Colonic mucosa (tissue), 4 donors: ENCODE measurements at places on chromosomes 7 and 10.

- no peaks in the 10 kb centered on the region for H3K36me3 ChIP-seq
- H3K27me3 ChIP-seq, result no peaks in the 10 kb centered on the region
- H3K4me1 ChIP-seq, result no peaks in the 10 kb centered on the region
- peak; percentile 36 for DNase-seq
- H3K27ac ChIP-seq, result no peak overlapping the region
- no peak overlapping the region for H3K4me3 ChIP-seq
Measured at GRCh38 chr7:52017802-52018679, 701.4 kb upstream of the COBL start.

DNA sequence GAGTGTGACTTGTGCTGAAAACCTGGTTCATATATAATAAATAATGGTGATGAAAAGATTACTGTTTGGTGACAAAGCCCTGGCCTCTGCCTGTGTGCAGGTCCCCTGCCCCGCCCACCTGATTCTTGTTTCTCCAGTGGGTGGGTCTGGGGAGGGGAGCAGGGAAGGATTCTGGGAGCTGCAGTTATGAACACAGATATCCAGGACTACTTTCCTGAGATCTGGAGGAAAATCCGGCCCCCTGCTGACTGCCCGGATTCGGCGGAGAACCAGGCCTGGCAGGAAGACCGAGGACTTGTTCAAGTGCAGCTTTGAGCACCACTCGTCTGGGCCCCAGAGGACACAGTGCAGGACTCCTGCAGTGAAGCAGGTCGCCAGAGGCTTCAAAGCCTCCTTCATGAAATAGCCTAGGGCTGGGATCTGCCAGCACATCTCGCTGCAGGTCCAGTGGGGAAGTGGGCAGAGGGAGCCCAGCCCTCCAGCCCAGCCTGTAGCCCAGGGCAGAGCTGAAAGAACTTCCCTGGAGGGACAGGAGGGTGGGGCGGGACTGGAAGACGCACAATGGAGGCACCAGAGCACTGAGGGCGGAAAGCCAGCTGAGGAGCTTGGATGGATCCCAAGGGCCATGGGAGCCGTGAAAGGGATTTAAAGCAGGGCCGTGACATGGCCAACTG is 7.0 kb downstream of the ATP6V0E2 start:
- no peak overlapping the region for H3K27ac ChIP-seq
- H3K27me3 ChIP-seq, result no peaks in the 10 kb centered on the region
- H3K4me1 ChIP-seq, result no peaks in the 10 kb centered on the region
- peak; percentile 18 for DNase-seq

- no peaks in the 10 kb centered on the region for H3K36me3 ChIP-seq
- H3K27ac ChIP-seq, result no peak overlapping the region
- no peak overlapping the region for H3K4me3 ChIP-seq
- H3K4me1 ChIP-seq, result no peaks in the 10 kb centered on the region
- DNase-seq, result no peak
- H3K27me3 ChIP-seq, result no peaks in the 10 kb centered on the region
Measured at GRCh38 chr7:44189993-44190872, 994 bp upstream of the GCK start.

- no peak overlapping the region for H3K4me3 ChIP-seq
- H3K36me3 ChIP-seq, result no peaks in the 10 kb centered on the region
- no peaks in the 10 kb centered on the region for H3K27me3 ChIP-seq
- H3K4me1 ChIP-seq, result no peaks in the 10 kb centered on the region
- no peak for DNase-seq
- H3K27ac ChIP-seq, result no peak overlapping the region
Measured at GRCh38 chr10:6136215-6137201, 47.7 kb downstream of the RBM17 start.

GRCh38 chr10:88178758-88179157 is 315.3 kb downstream of the PTEN start:
- H3K4me1 ChIP-seq, result no peaks in the 10 kb centered on the region
- no peak overlapping the region for H3K4me3 ChIP-seq
- no peak for DNase-seq
- no peaks in the 10 kb centered on the region for H3K36me3 ChIP-seq

GRCh38 chr7:55308186-55308929 is 56.8 kb upstream of the LANCL2 start:
- H3K4me3 ChIP-seq, result no peak overlapping the region
- no peak overlapping the region for H3K27ac ChIP-seq
- no peak for DNase-seq

- no peak overlapping the region for H3K27ac ChIP-seq
- H3K4me3 ChIP-seq, result no peak overlapping the region
- H3K36me3 ChIP-seq, result no peaks in the 10 kb centered on the region
Measured at GRCh38 chr7:46881507-46882127, 700.3 kb downstream of the TNS3 start.

GRCh38 chr10:75696536-75696935 is 265.1 kb downstream of the LRMDA start:
- no peaks in the 10 kb centered on the region for H3K36me3 ChIP-seq
- no peaks in the 10 kb centered on the region for H3K27me3 ChIP-seq
- no peak for DNase-seq
- H3K4me3 ChIP-seq, result no peak overlapping the region
- no peak overlapping the region for H3K27ac ChIP-seq

GRCh38 chr10:45624724-45625123 is 47.8 kb downstream of the ZFAND4 start:
- DNase-seq, result no peak
- no peak overlapping the region for H3K27ac ChIP-seq
- H3K4me1 ChIP-seq, result no peaks in the 10 kb centered on the region
- H3K27me3 ChIP-seq, result no peaks in the 10 kb centered on the region
- H3K36me3 ChIP-seq, result peaks cover 4% of the 10 kb centered on the region
- no peak overlapping the region for H3K4me3 ChIP-seq

DNA sequence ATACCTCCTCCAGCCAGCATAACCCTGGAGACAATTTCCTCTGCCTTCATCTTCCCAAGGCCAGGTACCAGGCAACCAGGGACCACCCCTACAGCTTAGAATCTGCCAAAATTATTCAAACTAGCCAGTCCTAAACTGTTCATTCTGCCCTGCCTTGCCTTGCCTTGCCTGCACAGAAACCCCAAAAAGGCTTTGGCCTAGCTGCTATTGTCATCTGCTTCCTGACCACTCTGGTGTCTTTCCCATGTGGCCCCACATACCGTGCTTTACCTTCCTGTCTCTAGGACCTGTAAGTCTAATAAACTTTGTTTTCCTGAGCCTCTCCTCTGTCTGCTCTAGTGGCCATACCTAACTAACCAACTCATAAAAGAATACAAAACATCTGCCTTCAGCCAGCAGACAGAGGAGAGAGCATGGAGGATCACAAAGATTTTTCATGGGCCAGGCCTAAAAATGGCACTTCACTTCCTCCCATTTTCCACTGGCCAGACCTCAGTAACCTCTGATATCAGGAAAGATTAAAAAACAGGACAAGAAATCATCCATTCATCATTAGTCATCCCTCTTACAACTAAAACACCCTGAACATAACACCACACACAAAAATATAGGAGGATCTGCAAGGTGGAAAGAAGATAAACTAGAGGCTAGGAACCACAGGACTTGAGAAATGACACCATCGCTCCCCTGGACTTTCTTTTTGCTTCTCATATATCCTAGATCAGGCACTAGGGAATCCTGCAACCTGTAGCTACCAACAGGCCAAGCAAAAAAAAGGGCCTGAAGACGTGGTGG is 51.5 kb downstream of the IMMP2L start:
- no peaks in the 10 kb centered on the region for H3K27me3 ChIP-seq
- no peak overlapping the region for H3K4me3 ChIP-seq
- no peaks in the 10 kb centered on the region for H3K4me1 ChIP-seq
- H3K36me3 ChIP-seq, result no peaks in the 10 kb centered on the region

DNA sequence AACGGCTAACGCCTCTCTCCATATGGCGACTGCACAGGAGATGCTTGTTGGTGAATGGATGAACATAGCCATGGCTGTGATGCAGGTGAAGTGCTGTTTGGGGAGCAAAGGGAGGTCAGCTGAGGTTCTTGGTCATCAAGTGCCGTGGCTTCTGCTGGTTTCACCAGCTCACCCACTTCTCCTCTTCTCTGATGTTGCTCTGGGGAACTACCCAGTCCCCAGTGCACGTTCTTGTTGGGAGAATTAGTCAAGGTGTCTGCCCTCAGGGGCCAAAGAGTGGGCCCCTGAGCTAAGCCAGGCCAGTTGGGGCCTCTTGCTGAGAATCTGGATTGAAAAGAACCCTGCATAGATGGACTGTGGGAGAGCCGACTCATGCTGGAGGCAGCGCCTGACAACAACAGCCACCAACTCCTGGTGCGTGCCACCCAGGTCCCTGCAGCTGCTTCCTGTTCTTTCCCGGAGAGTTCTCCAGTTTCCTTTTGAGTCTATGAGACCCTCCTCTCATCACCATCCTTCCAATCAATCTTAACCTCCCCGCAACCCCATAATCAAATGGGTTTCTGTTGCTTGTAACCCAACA is 3.0 kb downstream of the BTBD16 start:
- no peaks in the 10 kb centered on the region for H3K27me3 ChIP-seq
- no peak overlapping the region for H3K4me3 ChIP-seq
- no peaks in the 10 kb centered on the region for H3K4me1 ChIP-seq
- H3K36me3 ChIP-seq, result no peaks in the 10 kb centered on the region
- DNase-seq, result no peak
- no peak overlapping the region for H3K27ac ChIP-seq

GRCh38 chr10:123645615-123646014 is 20.5 kb upstream of the GPR26 start:
- H3K27ac ChIP-seq, result no peak overlapping the region
- H3K4me3 ChIP-seq, result no peak overlapping the region
- no peaks in the 10 kb centered on the region for H3K27me3 ChIP-seq
- DNase-seq, result no peak

DNA sequence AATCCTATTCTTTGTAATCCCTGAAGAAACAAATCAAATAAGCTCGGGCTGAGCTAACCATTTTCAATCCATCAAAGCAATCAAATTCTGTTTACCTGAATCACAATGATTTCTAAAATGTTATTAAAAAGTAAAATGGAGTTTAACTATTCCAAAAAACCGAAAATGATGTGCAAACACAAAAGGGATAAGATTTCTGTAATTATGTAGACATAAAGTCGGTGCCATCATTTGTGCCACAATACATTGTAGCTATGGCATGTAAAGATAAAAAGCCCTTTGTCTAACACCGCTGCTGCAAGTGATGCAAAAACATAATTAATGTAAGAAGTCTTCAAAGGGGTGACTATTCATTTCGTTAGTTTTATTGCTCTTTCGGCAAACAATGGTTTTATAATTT is 125.1 kb upstream of the FAM204A start:
- no peak for DNase-seq
- H3K4me3 ChIP-seq, result no peak overlapping the region
- H3K36me3 ChIP-seq, result no peaks in the 10 kb centered on the region
- no peaks in the 10 kb centered on the region for H3K4me1 ChIP-seq

DNA sequence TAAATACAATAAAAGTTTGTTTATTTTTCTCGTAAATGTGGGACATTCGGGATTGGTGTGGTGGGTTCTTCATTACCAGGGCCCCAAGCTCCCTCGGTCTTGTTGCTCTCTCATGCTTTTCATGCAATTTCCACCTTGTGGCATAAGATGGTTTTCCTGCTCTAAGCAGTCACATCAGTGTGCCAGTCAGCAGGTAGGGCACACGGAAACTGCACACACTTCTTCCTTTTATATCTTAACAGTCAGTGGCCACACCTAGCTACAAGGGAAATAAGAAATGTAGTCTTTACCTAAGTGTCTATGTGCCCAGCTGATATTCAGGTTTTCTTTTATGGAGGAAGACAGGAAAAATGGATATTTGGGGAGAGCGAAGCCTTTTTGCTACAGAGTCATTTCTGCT is 6.5 kb downstream of the TAF5 start:
- H3K4me3 ChIP-seq, result no peak overlapping the region
- no peaks in the 10 kb centered on the region for H3K4me1 ChIP-seq
- no peaks in the 10 kb centered on the region for H3K36me3 ChIP-seq
- DNase-seq, result peak; percentile 50
- peak overlapping the region; percentile 70 for H3K27ac ChIP-seq

DNA sequence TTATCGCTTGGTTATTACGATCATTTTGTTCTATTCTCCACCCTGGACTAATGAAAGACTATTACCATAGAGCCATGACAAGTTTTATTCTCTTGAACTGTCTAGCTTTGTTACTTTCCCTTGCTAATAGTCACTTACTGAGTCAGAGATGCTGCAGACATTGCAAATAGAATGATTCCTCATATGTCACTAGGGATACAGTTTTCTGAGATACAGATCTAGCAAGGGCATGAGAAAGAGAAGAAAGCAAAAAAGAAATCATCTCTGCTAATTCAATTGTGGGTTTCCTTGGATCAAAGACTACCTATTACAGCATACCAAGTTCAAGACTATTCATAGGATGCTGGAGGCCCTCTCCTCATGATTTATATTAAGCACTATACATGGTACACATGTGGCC is 204.3 kb downstream of the MBL2 start:
- no peaks in the 10 kb centered on the region for H3K4me1 ChIP-seq
- no peaks in the 10 kb centered on the region for H3K36me3 ChIP-seq
- no peak overlapping the region for H3K27ac ChIP-seq
- DNase-seq, result no peak
- no peak overlapping the region for H3K4me3 ChIP-seq

GRCh38 chr7:48139459-48139858 is 31.8 kb upstream of the ABCA13 start:
- H3K4me3 ChIP-seq, result no peak overlapping the region
- peaks cover 9% of the 10 kb centered on the region for H3K4me1 ChIP-seq
- no peak for DNase-seq
- H3K27ac ChIP-seq, result peak overlapping the region; percentile 93
- no peaks in the 10 kb centered on the region for H3K36me3 ChIP-seq

DNA sequence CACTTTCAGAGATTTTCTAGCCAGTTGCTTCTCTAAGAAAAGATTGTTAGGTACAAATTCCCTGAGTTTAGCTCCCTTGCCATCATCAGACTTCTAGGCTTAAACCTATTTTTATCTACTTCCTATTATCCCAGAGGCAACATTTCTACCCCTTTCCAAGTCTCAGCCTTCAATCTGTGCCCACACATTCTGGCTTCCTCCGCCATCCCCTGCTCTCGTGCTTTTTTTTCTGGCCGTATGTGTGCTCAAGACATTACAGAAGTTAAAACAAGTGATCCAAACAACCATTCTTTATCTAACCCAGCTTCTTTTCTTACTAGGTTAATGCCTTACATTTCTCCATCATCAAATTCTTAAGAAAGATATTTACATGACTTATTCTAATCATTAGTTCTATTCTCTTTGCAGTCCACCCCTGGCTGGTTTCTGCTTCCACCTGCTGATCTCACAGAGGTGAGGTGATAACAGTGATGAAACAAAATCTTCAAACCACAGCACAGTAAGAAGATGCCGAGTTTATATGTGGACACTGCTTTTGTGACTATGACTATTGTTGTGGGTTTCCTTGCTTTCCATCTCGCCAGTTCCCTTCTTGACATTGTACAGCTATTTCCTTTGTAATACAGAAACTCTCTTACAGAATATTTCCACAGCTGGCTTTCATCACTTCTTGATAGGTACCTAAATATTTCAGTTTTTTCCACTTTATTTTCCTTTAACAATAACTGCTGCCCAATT is 18.3 kb upstream of the CDK6 start:
- DNase-seq, result no peak
- no peaks in the 10 kb centered on the region for H3K27me3 ChIP-seq
- no peak overlapping the region for H3K27ac ChIP-seq
- no peaks in the 10 kb centered on the region for H3K36me3 ChIP-seq
- no peak overlapping the region for H3K4me3 ChIP-seq
- H3K4me1 ChIP-seq, result no peaks in the 10 kb centered on the region
